A549 treated with CpdA at 1 μM for 4 hours (cell line): ENCODE measurements at places on chromosomes 3 and 15. TPM values are rescaled to one million over a fixed set of nuclear protein-coding genes. Genes with fewer than 3 reads are reported as not detected.

The MTFMT gene
- 23.6 to 29.5 TPM (median 27.4 TPM) in 5 replicates for total RNA-seq

The LMLN gene
- 1.7 to 2.6 TPM (median 2.3 TPM) in 5 replicates for total RNA-seq

The OR5H6 gene
- not detected in 5 replicates for total RNA-seq

The SLC28A2 gene
- total RNA-seq, result not detected in 5 replicates

The ISL2 gene
- total RNA-seq, result 2.4 to 5.1 TPM (median 4.5 TPM) in 5 replicates

The LRRC3B gene
- not detected in 5 replicates for total RNA-seq

The SLC27A2 gene
- total RNA-seq, result 26.2 to 32.4 TPM (median 28.0 TPM) in 5 replicates

The PDIA5 gene
- total RNA-seq, result 22.9 to 26.5 TPM (median 24.4 TPM) in 5 replicates

The CSTA gene
- total RNA-seq, result 0.73 to 1.7 TPM (median 1.1 TPM) in 5 replicates

The SRGAP3 gene
- total RNA-seq, result 0.62 to 0.89 TPM (median 0.71 TPM) in 5 replicates

The MME gene
- not detected in 5 replicates for total RNA-seq

The LCTL gene
- total RNA-seq, result 0.03 to 0.14 TPM (median 0.08 TPM) in 3 of 5 replicates, not detected in the others

The ARL13B gene
- total RNA-seq, result 9.9 to 13.7 TPM (median 11.9 TPM) in 5 replicates

The IQCF5 gene
- total RNA-seq, result not detected in 5 replicates

The DUSP7 gene
- total RNA-seq, result 12.8 to 14.3 TPM (median 13.1 TPM) in 5 replicates

The C2CD4A gene
- 0.02 to 0.05 TPM (median 0.04 TPM) in 4 of 5 replicates, not detected in the other for total RNA-seq

The TMEM207 gene
- total RNA-seq, result not detected in 5 replicates

The ANKUB1 gene
- total RNA-seq, result not detected in 5 replicates

The TMEM39A gene
- total RNA-seq, result 21.9 to 32.8 TPM (median 28.4 TPM) in 5 replicates

The RTP3 gene
- total RNA-seq, result not detected in 5 replicates

The DNAJB8 gene
- not detected in 5 replicates for total RNA-seq

The SAMMSON gene
- not detected in 5 replicates for total RNA-seq

The SH2D7 gene
- not detected in 5 replicates for total RNA-seq

The GAP43 gene
- total RNA-seq, result 0.05 to 0.08 TPM in 2 of 5 replicates, not detected in the others

The PLA2G4E gene
- not detected in 5 replicates for total RNA-seq

The FAM81A gene
- 11.0 to 14.6 TPM (median 13.6 TPM) in 5 replicates for total RNA-seq

The SATB1 gene
- total RNA-seq, result 0.08 to 0.13 TPM (median 0.09 TPM) in 3 of 5 replicates, not detected in the others

The ACKR2 gene
- total RNA-seq, result 0.07 TPM in 1 of 5 replicates, not detected in the others

The KIF15 gene
- 6.9 to 14.1 TPM (median 9.9 TPM) in 5 replicates for total RNA-seq

The ATXN7 gene
- 2.9 to 5.9 TPM (median 4.0 TPM) in 5 replicates for total RNA-seq

The RMDN3 gene
- total RNA-seq, result 21.1 to 24.4 TPM (median 22.7 TPM) in 5 replicates

The BRK1 gene
- 169 to 187 TPM (median 179 TPM) in 5 replicates for total RNA-seq

The ITIH1 gene
- not detected in 5 replicates for total RNA-seq

The SV2B gene
- total RNA-seq, result 0.02 to 0.13 TPM (median 0.03 TPM) in 3 of 5 replicates, not detected in the others

The ZNF385D gene
- total RNA-seq, result not detected in 5 replicates

The GPX1 gene
- total RNA-seq, result 244 to 303 TPM (median 289 TPM) in 5 replicates

The ADAMTSL3 gene
- total RNA-seq, result 0.43 to 0.78 TPM (median 0.51 TPM) in 5 replicates

The CLEC3B gene
- total RNA-seq, result 0.49 TPM in 1 of 5 replicates, not detected in the others

The IL17RD gene
- total RNA-seq, result 0.47 to 1.4 TPM (median 1.2 TPM) in 5 replicates

The CD96 gene
- not detected in 5 replicates for total RNA-seq

The ITPKA gene
- total RNA-seq, result 1.2 to 2.0 TPM (median 1.7 TPM) in 5 replicates
